ENCODE measurements at places on chromosomes 16 and 17.

DNA sequence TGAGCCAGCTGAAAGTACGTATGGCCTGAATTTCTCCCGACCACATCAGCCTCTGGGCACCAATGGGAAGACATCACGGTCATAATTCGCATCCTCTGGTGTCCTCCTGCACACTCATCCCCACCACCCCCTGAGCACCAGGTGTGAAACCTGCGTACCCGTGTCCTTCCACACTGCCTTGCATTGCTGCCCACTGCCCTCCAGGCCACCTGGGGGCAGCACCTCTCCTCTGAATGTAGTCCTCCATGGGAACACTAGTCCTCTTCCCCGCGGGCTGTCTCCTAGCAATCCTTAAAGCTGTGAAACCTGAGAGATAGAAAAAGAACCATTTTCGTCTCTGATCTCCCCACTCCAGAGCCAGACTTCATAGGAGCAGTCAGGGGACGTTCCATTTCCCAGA lies 125.5 kb downstream of the ZNF18 start:
- no peak for DNase-seq

GRCh38 chr16:12679660-12680272 lies 123.9 kb downstream of the CPPED1 start:
- DNase-seq, result no peak

DNA sequence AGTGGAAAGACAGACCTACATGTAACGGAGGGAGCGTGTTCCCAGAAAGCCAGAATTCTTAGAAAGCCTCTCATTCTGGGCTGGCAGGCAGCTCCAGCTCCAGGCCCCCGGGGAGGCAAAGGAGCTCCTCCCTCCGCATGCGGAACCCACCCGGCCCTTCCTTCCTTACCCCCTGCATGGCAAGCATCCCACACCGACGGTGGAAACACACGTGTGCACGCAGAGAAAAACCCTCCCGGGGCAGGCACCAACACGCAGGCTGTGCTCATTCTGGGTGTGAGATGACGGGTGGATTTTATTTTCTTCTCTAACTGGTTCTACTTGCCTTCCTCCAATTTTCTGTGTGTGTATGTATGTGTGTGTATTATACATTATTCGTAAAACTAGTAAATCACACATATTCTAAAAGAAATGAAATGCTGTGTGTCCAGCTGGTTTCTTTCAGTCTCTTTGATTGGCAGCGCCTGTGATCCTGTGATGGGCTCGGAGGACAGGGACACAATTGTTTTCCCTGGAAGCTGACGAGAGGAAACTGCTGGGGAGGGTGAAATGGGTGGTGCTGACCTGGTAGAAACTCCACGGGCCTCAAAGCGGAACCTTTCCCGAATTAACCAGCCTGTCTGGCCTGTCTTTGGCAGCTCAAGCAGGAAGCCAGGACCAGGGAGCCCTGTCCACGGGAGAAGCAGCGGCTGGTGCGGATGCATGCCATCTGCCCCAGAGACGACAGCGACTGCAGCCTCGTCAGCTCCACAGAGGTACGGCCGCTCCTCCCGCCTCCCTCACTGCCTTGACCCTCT lies 22.2 kb downstream of the CARD14 start:
- DNase-seq, result peak; percentile 36

DNA sequence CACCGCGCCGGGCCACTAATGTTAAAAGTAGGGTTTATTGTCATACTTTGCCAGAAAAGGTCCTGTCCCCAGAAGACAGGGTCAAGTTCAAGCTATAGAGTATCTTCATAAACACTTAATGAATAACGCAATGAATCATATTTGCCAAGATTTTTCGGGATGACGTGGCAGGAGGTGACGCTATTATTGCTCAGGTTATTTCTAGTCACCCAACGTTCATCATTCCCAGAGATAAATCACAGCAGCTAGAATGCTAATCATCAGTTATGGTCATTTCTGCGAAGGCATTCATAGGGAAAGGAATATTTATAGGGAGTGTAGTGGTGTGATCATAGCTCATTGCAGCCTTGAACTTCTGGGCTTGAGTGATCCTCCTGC lies 2.0 kb downstream of the TMC5 start:
- DNase-seq, result no peak

DNA sequence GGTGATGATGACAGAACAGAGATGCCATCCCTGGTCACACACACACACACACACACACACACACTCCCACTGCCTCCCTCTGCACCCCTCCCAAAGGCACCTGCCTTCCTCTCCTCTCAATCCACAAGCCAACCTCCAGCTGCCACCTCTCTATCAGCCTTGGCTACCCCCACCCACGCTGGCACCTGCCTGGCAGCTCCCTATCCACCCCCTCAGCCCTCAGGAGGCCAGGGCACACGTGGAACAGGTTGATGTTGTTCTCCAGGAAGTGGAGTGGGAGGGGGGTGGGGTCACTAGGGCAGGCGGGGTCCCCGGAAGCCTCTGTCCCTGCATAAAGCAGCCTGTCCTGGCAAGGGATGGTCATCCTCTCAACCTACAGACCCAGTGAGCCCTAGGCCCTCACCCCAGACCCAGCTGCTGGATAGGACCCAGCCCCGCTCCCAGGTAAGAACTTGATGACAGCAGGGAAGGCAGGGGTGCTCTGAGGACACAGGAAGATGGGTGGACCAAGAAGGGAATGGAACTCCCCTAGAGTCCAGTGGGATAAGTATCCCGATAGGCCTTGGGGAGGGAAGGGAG lies at the start of gene GSDMA:
Gene GSDMA (plus strand): TSS at position 363 of the 579 bp plus-strand sequence. CDS start 2,684 bp downstream, outside the sequence.
- no peak for DNase-seq

DNA sequence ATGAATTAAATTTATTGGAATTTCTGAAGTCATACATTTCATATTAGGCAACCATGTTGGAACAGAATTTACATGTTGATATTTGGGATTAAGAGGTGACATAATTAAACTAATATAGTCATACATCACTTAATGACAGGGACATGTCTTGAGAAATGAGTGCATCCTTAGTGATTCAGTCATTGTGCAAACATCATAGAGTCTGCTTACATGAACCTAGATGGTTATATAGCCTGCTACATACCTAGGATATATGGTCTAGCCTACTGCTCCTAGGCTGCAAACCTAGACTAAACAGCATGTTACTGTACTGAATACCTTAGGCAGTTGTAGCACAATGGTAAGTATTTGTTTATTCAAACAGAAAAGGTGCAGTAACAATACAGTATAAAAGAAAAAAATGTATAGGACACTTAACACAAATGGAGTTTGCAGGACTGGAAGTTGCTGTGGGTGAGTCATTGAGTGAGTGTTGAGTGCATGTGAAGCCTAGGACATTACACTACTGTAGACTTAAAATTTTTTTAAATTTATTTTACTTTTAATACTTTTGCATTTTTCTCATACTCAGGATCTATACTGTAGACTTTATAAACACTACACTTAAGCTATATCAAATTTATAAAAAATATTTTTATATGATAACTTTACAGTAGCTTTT lies 85.6 kb downstream of the OMG start:
- no peak for DNase-seq

DNA sequence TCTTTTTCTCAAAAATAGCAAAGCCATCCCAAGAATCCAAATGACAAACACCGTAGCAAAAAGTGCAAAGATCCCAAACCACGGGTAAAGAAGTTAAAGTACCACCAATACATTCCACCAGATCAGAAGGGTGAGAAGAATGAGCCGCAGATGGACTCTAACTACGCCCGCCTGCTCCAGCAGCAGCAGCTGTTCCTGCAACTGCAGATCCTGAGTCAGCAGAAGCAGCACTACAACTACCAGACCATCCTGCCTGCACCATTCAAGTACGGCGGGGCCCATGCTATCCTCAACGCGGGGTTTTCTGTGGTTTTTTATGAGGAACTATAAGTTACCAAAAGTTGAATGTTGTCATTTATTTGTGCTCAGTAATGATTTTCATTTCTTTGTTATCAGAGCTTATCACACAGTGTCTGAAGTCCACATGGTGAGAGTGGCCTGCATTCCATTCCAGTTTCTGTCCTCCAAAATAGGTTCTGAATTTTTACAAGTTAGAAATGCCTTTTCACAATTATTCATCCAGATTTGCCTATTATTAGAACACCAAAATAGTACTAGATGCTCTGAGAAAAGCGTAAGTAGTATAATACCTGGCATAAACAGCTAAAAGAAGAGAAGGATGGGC lies 169.2 kb downstream of the MRTFB start:
- no peak for DNase-seq

DNA sequence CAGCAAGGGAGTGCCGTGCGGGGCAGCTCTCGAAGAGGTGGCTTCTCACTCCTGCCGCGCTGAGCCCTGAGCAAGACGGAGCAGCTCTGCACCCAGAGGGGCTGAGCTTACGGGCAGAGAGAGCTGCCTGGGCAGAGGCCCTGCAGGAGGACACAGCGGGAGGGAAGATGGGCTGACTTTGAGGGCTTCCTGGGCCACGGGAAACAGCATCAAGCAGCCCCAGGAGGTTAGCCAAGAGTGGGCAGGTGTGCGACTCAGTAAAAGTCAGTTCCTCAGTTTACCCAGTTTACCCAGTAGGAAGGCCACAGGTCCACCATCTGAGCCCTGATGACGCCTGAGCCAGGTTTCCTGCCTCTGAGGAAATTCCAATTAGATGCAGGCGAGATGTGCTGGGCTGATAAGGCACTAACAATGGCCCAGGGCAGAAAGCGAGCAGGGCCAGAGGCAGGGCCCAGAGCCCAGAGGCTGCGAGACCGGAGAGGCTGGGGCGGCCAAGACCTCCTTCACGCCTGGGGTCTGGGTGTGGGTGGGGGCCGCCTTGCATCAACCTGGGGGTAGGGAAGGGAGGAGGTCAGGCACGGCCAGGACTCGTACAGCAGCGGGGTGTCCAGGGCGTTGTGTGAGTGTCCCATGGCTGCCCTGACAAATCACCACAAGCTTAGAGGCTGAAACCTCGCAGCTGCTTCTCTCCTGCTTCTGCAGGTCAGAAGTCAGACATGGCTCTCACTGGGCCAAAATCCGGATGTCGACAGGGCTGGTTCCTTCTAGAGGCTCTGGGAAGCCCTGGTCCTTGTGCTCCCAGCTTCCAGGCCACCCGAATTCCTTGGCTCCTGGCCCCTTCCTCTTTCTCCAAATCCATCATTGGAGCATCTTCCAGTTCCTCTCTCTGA lies 32.0 kb upstream of the CIBAR2 start:
- no peak for DNase-seq

DNA sequence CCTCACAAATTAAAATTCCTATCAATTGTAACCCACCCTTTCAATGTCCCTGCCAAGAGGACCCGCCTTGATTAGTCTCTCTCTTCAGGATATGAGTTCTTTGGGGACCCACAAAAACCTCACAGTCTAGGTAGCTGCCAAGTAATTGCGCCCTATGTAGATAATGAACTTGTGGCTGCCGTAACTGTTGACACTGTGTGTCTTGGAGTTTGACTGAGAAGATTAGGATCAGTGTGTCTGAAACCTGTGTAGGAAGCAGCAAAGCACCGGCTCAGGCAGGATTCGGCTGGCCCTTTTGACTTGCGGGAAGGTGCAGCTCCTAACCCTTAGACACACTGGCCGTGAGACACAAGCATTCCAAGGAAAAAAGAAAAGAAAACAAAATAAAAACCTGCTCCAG lies 17.8 kb upstream of the SLC6A4 start:
- DNase-seq, result no peak

GRCh38 chr17:4490637-4491061 lies 8.0 kb upstream of the SPNS2 start:
- DNase-seq, result no peak

DNA sequence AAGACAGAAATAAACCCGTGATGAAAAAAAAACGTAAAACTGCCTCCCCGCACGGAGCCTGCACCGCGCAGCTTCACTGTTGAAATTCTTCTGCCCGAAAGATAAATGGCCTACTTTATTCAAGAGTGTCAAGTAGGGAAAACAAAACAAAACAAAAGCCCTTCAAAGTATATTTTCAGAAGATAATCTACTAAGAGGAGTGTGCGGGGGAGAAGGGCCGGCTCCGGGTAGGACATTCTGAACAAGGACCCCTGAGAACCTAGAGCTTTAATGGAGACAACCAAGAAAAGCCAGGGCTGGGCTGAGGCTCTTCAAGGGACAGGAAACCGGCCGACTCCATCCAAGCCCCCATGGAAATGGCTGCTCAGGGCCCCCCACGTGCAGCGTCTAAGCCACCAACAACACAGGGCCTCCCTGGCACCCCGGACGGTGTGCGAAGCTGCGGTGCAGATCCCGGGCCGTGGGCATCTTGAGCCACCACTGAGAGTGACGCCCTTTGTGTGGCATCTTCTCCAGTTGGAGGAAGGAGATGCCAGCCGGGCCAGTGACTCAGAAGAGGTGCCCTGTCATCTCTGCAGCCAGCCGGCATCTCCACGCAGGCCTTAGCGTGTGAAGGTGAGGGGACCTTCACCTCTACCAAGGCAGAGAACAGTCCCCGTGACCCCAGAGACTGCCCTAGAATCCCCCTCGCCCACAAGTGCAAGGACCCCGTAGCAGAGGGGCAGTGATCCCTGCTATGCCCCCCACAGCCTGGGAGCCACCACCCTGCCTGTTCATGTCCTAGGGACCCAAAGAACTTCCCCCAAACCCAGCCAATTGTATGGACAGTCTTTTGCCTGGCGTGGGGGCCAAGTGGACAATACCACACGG lies 250.8 kb downstream of the C16orf95 start:
- DNase-seq, result no peak

- peak; percentile 99 for DNase-seq
Observed at GRCh38 chr16:3282730-3283542, at the start of gene ZNF263. Gene ZNF263, plus strand, starts transcription at chr16:3283491. Its CDS starts 328 bp downstream, at chr16:3283819.

DNA sequence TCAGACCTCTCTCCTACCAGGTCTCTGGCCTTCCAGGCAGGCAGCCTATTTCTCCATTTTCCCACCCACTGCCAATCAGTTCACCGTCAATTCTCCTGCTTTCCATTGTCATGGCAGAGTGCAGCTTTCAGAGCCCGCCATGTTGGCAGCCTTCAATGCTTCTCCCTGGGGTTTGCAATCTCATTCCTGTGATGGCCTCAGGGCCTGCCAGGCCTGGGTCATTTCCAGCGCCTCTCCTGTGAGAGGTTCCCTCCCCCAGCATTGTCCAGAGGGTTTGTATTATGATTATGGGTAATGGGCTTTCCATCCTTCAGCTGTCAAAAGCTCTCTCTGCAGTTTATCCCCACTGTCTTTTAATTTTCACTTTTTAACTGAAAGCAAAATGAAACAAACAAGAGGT lies 716.6 kb upstream of the CDH8 start:
- no peak for DNase-seq

DNA sequence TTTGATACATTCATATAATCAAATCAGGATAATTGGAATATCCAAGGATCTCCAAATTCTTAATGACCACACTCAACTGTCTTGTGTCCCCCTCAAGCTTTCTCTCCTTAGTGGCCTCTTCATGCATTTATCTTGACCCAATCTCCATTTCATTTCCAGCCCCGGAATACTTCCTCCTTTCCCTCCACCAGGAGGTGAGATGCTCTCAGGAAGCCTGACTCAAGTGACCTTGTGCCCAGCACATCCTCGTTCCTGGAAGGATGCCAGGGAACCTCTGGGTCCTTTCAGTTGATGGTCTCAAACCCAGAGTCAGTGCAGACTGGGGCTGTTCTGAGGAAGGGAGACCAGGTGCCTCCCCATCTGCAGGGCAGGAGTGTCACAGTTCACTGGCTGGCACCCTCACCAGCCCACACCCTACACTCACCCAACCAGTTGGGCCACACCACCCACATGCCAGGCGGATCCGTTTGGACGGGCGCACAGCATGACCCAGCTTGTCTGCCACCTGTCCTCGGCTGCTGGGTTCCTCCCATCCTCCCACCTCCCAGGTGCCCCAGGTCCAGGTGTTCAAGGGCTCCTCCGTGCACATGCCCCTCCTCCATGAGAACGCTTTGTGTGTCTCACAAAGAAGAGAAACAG lies 14.0 kb upstream of the EMP2 start:
- DNase-seq, result peak; percentile 14

GRCh38 chr16:87855852-87856715 lies 13.2 kb downstream of the SLC7A5 start:
- DNase-seq, result no peak

Measured in skin of body (tissue), 3 donors.